ENCODE measurements at places on chromosomes 1 and 21. TPM values are rescaled to one million over a fixed set of nuclear protein-coding genes. Genes with fewer than 3 reads are reported as not detected.

DNA sequence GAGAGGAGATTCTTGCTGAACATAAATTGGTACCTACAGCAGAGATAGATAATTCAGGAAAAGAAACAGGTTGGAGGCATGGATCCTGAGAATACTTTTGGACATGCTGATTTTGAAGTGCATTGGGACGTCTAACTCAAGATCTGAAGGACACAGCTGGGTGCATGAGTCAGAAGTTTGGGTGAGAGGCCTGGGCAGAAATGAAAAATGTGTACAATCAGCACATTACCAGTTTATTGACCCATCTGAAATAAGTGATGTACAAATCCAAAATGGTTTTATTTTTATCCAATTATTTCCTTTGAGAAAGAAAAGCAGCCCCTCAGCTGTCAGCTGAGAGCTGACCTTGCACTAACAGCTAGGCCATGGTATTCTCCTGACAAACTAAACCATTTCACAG, 975.2 kb upstream of the B3GALT2 start:
- no peak for DNase-seq

The RXFP4 gene
- total RNA-seq, result not detected

GRCh38 chr1:156868341-156868740, 7.7 kb downstream of the NTRK1 start:
- no peak for DNase-seq

DNA sequence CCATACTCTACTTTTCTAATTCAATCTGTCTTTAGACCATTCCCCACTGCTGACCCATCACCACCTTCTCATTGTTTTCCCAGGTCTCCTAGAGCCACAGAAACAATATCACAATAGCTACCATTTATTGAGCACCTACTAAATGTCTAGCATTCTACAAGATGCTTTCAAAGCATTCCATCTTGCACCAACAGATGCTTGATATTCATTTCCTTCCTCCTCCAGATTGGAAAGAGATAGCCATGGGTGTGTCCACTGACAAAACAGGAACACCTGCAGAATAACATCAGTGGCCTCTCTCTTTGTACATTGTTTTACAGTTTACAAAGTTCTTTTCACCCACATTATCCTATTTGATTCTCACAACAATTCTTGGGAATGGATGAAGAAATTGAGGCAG, 2.2 kb downstream of the RAB3B start:
- DNase-seq, result no peak

DNA sequence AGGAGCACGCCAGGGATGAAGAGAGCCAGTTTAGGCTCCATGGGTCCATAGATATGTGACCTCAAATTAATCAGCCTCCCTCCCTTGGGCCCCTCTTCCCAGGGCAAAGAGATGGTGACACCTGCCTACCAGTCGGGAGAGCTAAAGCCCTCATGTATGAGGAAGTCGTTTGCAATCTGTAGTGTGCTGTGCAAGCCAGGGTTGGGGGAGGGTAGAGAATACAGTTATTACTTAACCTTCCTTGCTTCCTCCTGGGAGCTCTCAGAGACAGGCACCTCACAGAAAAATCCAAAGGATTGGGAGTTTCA, 4.0 kb downstream of the PGLYRP4 start:
- DNase-seq, result no peak

DNA sequence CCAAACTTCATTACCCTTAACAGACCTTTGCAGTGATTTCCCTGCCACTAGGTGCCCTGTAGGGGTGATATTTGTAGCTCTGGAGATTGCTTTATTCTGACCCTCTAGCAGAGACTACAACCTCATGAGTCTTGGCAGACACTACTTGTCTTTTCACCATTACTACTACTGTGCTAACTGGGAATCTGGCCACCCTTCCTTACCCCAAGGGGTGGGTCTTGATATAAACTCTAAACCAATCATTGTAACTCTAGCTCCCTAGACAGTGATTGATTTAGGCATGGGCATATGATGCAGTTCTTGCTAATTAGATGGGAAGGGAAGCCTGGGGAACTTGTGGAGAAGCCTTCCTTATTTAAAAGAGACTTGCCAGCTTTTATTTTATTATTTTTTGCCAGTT, 3.9 kb downstream of the KPNA6 start:
- no peak for DNase-seq

The ZNF684 gene
- 4.0 TPM for total RNA-seq

Measured in breast epithelium (tissue), 4 donors.